Mammary epithelial cell (primary cell): ENCODE measurements at places on chromosomes 7 and 10.

- DNase-seq: no peak
Observed at GRCh38 chr10:30048768-30049517, 10.4 kb downstream of the JCAD start.

DNA sequence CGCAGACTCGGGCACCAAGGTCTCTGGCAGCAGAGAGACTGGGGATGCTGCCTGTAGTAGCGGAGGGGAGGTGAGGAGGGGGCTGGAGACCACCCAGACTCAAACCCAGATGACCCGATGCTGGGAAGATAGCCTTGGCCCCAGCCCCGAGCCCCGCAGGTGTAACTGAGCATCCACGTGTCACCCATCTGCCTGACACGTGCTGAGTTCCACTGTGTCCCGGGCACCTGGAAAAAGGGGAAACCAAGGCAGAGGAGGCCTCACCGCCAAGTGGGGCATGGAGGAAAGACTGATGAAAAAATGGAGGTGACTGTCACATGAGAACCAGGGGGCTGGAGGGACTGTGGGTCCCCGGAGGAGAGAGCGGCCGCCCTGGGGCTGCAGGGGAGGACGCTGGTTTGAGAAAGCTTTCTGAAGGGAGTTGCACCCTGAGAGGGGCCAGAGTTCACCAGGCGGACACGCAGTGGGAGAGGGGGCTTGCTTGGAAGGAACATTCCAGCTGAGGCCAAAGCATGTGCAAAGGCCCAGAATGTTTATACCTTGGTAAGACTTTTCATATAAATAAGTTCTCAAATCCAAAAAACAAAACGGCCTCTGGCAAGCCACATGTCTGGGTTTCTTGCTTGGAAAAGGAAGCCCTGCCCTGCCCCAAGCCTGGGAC lies 27.4 kb upstream of the ELN start:
- DNase-seq: no peak

DNA sequence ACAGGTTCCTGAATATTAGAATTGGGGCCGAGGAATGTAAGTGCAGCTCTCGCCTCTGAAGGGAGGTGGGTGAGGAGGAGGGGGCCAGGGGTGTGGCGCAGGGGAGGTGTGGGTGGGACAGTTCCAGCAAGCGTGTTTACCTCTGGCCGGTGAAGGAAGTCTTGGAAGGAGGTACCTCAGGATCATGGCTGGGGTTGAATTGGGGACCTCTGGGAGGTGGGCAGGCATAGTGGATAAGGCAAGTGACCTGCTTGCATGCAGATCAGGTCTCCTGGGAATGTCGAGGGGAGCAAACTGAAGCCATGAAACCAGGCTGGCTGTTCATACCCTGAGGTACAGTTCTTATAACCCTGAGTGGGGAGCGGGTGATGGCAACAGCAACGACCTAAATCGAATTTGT lies 2.0 kb downstream of the ZNF775 start:
- no peak for DNase-seq

- no peak for DNase-seq
Observed at GRCh38 chr7:29946428-29947186, 43.0 kb downstream of the SCRN1 start.

- no peak for DNase-seq
Observed at GRCh38 chr7:116583653-116584052, 58.8 kb downstream of the CAV1 start.

DNA sequence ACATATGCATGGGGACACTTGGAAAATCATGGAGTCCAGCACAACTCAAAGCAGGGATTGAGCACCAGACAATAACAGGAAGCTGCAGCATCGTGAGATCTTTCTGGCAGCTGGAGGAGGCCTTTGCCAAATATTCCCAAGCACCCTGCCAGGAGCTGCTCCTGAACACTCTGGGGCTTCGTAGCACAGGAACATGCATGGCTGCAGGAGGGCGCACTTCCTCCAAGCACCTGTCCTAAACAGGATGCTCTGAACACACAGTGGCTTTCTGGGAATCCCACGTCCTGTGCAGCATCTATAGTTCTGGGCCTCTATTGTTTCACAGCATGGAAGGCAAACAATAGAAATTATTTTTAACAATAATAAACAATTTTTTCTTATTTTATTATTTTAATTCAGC lies 4.1 kb downstream of the ABLIM1 start:
- DNase-seq: no peak

- DNase-seq: peak; percentile 88
Observed at GRCh38 chr7:99379043-99379577, 4.6 kb downstream of the ARPC1B start.

DNA sequence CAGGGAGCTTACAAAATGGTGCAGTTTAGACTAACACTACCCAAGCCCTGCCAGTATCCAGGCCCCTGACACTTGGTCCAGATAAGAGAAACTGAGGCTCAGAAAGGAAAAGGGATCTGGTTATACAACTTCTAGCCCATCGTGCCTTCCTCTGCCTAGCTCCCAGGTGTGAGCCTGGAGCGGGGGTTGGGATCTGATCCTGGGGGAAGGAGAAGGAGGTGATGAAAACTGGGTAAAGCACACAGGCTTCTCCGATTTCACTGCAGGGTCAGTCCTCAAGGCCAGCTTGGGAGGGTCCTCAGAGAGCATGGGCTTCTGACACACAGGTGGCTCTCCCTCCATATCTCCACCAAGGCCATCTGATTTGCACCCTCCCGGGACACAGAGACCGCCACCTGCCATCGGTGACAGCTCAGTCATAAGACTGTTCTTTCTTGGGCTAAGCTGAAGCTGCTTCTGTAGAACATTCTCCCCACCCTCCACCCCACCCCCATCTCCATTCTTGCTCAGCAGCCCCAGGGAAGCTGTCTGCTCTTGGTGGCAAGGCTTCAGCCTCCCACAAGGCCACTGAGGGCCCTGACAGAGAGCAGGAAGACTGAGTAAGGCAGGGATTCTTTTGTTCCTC lies 16.4 kb downstream of the SRRM3 start:
- no peak for DNase-seq

DNA sequence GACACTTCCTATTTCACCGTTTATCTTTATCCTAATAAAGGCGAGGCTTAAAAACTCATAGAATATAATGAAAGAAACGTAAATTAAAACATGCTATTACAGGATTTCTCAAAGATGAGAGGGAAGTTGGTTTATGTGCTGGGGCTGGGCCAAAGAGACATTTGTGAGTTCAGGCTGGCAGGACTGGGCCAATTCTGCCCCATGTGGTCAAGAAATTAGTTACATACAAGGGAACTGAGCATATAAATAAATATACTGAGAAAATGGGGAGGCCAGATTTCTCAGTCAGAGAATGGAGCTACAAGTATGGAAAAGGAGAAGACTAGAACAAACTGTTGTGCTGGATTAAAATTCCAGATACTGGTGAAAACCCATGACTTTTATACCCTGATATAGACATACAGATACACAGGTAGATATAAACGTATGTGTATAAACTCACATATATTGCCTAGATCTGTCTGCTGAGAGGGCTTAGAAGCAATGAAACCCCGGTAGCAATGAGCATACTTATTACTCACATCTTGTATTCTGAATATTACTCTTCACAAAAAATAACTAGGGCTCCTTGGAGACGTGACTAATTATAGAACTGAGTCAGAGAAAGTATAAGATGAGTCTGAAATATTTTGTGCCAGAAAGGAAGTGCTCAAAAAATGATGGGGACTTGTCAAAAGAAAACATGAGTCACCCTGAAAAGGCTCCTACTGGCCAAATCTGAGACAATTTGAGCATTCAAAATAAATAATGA lies 155.7 kb upstream of the FGFR2 start:
- DNase-seq: peak; percentile 88

DNA sequence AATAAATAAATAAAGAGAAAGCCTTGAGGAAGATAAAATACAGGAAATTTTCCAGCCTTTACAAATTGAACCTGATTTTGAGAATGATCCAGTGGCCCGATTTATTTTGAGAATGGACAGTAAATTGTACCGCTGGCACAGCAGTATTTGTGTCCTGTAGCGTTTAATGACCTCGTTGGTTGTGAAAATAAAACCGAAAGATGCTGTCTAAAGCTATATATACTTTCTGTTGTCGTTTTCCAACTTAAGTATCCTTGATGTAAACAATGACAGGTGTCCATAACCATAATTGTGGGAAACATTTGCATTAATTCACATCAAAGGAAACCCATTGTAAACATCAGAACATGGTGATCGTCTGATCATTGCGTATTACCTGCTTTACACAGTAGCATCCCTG lies 38.8 kb downstream of the TBXAS1 start:
- DNase-seq: no peak

DNA sequence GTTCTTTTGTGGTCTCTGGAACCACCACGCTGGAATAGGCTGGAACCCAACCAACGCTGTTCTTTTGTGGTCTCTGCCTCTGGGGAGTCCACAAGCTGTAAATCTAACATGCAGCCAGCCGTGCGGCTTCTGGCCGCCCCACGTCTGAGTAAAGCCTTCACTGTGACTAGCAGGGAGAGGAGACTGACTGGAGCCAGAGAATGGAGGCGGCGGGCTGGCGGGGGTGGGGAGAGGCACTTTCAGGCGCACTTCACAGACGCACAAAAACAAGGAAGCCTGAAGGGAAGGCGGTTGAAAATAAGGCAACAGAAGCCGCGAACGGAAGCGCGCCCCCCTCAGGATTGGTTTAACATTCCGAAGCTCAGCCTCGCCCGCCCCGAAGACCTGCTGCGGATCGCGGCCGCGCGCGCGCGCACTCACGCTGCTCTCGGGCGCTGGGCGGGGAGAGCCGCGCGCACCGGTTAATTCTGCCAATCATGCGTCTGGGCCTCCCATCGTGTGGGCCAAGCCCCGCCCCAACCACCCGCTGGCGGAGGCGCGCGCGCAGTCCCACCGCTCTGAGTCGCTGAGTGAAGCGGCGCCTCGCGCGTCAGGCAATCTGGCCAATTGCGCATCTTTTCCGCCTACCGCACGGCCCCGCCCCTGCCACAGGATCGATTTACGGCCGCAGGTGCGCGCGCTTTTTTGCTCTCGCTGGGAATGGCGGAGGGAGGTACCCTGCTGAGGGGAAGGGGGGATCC lies at the start of gene SFR1:
Gene SFR1, plus strand, starts transcription at position 687 of the 740 bp plus-strand sequence. Its CDS starts 13 bp downstream, at position 700.
- DNase-seq: peak; percentile 99

GRCh38 chr7:6579446-6579845 lies 2.2 kb downstream of the ZDHHC4 start:
- DNase-seq: no peak

DNA sequence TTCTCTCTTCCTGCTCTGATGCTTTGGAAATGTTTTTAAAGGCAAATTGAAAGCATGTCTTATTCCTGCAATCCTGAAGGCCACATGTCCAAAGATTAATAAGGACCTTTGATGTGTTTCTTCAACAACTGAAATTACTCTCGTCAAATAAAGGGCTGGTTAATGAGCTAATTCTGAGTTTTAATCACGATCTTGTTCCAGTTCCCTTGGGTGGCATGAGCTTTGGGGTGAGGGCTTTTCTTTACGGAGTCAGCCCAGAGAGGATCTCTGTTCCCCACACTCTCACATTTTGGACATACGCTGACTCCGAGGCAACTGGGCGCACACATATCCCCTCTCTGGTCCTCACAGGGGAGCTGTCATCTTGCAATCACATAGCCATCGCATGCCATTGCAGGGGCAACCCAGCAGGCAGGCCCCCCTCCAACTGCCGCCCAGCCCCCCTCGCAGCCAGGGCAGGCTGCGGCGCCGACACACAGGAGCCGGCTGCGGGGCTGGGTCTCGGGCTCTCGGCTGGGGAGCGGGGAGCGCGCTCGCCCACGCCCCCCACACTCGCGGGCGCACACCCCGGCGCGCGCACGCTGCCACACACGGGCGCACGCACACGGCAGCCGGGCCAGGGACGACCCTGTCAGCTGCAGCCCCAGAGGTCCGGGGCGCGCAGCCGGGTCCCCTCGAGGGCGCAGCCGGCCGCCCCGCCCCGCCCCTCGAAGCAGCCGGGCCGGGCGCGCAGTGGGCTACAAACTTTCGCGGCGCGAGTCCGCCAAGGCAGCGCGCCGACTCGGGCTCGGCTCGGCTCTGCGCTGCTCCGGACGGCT lies at the start of gene GDF10:
Gene GDF10, plus strand, starts transcription at position 587 of the 818 bp plus-strand sequence. CDS start 455 bp downstream, outside the sequence.
- no peak for DNase-seq

DNA sequence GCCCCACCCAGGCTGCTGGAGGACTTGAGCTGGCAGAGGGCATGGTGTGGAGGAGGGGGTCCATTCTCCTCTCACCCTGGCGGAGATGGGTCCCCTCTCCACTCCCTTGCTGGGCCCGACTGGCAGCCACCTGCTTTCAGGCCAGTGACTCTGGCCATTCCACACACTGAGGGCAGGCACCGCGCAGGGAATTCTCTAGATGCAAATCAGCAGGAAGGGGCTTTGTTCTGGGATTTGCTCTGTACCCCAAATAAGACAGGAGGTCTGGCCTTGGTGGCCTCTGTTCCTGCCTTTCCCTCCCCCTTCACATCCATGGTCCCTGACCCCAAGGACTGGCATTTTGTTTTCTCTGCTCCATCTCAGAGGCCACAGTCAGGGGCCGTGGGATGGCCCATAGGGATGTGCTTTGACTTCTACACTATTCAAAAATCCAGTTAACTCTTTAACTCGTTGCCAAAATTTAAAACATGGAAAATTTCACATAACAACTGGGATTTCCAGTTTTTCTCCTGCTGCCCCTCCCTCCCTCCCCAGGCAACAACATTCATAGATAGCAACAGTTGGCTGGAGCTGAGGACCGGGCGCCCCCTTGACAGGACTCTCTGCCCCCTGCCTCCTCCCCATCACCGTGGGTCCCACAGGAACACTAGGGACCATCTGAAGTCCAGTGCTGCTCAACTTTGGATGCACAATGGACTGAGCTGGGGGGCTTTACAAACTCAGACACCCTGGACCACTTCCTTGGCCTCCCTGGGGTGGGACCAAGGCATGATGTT lies 33.9 kb downstream of the PPIF start:
- DNase-seq: no peak

GRCh38 chr10:67763499-67764011 lies 67.6 kb upstream of the CTNNA3 start:
- DNase-seq: no peak

- DNase-seq: no peak
Observed at GRCh38 chr7:87797395-87797794, 78.8 kb downstream of the SLC25A40 start.

DNA sequence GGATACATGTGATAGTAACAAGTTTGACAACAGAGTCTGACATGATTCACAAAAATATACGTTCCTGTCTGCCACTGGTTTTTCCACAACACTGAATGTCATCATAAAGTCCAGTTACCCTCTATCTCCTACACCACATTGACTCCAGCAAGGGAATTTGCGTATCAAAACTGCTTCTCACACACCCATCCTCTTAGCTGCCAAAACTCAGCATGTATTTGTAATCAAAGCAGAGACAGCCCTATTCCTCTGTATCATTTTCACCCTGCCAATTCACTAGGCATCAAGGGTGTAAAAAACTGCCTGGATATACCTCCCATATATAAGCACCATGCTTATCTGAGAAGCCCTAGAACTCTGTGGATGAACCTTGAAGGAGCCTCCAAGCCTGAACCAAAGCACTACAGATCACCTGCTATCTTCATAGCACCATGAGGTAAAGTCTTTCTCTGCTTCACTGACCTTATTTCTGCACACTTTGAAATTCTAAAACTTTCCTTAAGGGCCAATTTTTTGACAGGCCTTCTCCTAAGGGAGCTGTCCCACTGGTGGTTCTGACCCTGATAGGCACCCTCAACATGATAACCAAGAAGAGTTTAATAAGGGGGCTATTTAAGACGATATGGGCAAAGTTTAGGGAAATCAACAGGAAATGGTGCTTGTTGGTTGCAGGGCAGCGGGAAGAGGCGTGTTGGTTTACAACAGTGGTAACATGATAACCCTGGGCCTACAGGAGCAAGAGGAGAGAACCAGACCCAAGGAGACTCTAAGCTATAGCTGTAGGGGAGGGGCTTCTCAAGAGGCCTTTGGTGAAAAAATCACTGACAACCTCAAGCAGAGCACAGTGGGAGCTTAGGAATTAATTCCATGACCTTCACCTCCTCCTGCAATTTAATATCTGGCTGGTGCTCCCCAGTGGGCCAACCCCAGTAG lies at the start of gene IFIT1B:
Gene IFIT1B, plus strand, starts transcription at position 352 of the 933 bp plus-strand sequence. Its CDS starts 80 bp downstream, at position 432.
- no peak for DNase-seq
